ENCODE measurements at places on chromosomes 2 and 18. TPM values are rescaled to one million over a fixed set of nuclear protein-coding genes. Genes with fewer than 3 reads are reported as not detected.

DNA sequence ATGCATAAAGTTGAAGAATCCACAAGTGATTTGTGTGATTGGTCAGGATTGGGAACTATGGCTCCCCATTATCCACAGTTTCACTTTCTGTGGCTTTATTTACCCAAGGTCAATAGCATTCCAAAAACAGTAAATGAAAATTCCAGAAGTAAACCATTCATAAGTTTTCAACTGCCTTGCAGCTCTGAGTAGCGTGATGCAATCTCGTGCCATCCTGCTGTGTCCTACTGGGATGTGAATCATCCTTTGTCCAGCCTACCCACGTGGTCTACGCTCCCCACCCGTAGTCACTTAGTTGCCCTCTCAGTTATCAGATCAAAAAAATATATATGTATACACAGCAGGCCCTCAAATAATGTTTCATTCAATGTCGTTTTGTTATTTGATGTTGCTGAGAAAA lies 89.0 kb upstream of the DLGAP1 start:
- no peak for DNase-seq

DNA sequence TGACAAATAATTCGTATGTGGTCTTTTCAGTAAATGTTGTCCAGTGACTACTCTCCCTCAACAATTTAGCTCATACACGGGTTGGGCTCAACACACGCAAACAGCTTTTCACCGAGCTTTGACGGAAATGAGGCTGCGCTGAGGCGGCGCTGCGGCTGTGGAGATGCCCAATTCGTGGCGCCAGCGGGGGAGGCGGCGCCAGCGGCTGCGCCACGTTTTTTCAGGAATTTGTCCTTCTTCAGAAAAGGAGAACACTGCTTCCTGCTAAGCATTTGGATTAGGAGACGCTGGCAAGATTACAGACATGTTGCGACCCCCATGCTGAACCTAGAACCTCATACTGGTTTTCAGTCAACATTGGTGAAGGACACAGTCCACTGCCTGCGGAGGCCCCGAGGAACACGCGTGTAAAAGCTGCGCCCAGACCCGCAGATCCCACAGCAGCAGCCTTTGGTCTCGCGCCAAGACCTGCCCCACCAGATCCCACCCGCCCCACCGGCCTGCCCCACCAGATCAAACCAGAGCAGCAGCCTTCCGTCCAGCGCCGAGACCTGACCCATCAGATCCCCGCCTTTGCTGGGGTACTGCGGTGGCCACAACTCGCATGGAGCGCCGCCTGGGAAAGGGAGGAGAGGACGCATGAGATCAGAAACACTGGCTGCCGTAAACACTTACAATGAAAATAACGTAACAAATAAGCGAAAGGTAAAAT lies 173.8 kb downstream of the TMEM18 start:
- no peak for DNase-seq

GRCh38 chr2:175837046-175837445 lies 165.0 kb downstream of the LNPK start:
- DNase-seq: no peak

GRCh38 chr2:130849896-130850787 lies 13.4 kb downstream of the ARHGEF4 start:
- DNase-seq: no peak

GRCh38 chr2:232929303-232930058 lies 59.4 kb downstream of the SNORC start:
- DNase-seq: no peak

GRCh38 chr2:120617055-120617454 lies 118.6 kb upstream of the GLI2 start:
- no peak for DNase-seq

DNA sequence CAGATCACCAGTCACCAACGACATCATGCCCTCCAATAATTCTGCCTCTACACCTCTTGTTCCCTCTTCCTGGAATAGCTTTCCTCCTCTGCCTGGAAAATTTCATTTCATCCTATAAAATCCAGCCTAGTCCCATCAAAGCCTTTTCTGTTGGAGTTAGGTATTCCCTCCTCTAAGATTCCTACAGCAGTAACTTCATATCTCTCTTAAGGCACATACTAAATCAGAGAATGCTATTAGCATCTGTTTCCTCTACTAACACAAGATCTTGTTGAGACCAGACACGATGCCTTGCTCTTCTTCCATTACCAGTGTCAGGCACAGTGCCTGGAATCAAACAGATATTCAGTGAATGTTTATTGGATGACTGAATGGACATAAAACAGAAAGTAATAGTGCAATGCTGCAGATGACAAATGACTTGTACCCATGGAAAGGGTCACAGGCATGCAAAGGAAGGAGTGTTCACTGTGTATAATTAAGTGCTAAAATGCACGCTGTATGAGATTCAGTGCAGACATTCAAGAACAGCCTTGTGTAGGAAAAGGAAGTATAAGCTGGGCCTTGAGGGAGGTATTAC lies 342.0 kb upstream of the ACVR2A start:
- no peak for DNase-seq

- DNase-seq: no peak
Observed at GRCh38 chr2:203915256-203915655, 21.3 kb upstream of the ICOS start.

DNA sequence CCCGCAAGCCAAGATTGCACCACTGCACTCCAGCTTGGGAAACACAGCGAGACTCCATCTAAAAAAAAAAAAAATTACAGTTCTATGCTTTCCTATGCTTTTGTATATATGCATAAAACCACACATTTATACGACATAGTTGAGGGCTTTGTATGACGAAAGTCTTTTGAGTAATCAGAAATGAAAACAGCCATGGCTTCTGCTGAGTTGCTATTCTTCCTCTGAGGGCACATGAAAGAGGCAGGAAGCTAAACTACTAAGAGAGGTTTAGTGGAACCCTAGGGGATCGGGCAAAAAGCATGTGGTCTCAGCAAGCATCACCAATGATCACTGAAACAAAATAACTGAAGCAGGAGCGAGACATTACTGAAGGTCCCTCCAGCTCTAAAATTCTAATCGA lies 99.6 kb downstream of the ZAP70 start:
- DNase-seq: no peak

DNA sequence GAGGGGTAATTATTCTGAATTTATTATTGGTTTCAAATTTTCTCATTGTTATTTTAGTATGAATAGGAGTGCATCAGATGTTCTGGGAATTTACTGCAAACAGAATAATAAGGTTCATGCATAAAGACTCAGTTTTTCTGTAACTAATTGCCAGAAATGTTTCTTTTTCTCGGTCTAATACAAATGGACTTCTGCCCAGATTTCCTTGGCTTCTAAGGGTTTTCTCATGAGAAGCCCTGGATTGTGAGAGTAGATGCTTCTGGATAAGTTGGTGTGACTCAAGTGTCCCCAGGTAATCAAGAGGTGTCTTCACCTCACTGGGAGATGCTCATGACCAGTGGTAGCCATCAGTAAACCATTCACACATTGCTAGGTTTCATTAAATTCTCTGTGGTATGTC lies 78.5 kb downstream of the CCDC85A start:
- DNase-seq: no peak

- no peak for DNase-seq
Observed at GRCh38 chr2:32572737-32573136, 55.1 kb upstream of the TTC27 start.

DNA sequence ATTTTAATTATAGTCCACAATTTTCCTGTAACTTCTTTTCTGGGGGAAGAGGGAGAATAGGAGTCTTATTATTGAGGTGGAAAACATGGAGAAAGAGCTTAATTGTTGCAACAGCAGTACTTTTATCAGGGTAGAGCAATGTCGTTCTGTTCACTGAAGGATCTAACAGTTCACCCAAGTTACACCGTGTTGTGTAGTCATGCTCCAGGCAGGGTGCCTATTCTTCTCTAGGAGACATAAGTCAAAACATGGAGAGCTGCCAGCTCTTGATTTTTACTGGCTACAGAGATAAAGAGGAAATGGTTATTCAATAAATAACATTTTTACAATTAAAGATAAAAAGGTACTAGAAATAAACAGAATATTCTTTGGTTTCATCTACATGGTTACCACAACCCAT lies 594.3 kb upstream of the NETO1 start:
- no peak for DNase-seq

DNA sequence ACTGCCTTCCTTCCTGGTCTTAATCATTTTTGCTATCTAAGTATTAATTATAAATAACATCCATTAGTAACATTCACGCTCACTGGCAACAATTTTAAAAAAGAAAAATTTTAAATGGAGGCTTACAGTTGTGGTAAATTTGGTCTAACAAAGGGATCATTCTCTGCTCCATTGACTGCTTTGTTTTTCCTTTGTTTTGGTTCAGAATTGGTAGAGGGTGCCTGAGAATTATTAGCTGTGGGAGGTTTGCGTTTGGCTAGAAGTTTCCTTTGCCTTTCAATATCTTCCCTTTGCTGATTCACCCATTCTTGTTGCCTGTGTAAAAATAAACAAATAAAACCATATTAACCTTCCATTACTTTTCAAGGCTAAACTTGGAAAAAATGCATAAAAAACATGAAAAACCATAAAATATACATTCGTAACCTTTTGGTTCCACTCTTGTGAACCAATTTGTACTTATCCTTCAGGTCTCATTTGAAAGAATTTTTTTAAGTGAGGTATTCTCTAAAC lies 114.6 kb downstream of the TLK1 start:
- no peak for DNase-seq

- no peak for DNase-seq
Observed at GRCh38 chr2:166520604-166521003, 26.6 kb upstream of the SCN7A start.

GRCh38 chr2:145692971-145693478 lies 1173.1 kb upstream of the ZEB2 start:
- DNase-seq: no peak

DNA sequence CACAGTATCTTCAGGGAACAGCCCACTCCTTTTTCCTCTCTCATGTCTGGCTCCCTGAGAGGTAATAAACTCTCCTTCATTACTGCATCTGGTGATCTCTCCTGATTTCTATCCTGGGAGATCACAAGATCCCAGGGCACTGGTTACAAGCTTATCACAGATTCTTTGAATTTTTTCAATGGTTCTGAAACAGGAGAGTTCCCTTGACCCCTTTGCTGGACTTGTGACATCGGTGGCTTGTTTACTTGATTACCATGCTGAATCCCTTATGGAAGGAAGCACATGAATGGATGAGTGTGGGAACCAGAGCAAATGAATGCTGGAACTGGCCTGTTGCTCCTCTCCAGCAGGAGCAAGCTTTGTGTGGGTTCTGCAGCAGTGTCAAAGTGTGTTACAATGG lies 67.2 kb upstream of the HNMT start:
- DNase-seq: no peak

DNA sequence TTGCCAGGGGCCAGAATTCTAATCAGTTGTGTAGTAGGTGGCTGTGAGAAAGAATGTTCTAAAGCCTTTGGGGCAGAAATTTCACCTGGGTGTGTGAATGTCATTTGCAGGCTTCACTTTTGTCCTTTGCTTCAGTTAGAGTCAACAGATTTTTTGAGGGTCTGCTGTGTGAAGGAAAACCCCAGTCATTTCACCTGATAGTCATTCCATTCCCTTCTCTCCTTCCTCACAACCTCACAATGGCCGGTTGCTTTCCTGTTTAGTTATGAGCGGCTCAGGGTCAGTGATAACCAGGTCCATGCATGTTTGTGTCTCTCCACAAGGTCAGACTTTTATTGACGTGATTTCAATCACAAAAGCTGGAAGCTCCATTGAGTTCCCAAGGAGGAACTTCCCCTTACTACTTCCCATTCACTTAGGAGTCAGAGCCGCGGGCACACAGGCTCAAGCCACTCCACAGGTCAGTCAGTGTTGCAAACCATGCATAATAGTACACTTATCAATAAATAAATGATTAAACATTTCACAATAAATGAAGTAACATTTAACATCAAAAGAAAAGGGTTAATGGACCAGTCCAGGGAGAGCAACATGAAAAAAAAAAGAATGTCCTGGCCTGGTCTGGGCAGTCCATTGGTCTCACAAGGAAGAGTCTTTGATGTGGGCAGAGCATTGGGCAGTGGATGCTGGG lies 74.3 kb downstream of the NPAS2 start:
- DNase-seq: no peak

NT5DC4 gene
- total RNA-seq: not detected

TXNDC2 gene
- total RNA-seq: not detected

IL1RL2 gene
- 1.9 TPM for total RNA-seq

XDH gene
- total RNA-seq: 0.07 TPM

IGFBP2 gene
- total RNA-seq: 7.4 TPM

CD8B gene
- 79.3 TPM for total RNA-seq
